ENCODE measurements at places on chromosomes 3 and 15.

DNA sequence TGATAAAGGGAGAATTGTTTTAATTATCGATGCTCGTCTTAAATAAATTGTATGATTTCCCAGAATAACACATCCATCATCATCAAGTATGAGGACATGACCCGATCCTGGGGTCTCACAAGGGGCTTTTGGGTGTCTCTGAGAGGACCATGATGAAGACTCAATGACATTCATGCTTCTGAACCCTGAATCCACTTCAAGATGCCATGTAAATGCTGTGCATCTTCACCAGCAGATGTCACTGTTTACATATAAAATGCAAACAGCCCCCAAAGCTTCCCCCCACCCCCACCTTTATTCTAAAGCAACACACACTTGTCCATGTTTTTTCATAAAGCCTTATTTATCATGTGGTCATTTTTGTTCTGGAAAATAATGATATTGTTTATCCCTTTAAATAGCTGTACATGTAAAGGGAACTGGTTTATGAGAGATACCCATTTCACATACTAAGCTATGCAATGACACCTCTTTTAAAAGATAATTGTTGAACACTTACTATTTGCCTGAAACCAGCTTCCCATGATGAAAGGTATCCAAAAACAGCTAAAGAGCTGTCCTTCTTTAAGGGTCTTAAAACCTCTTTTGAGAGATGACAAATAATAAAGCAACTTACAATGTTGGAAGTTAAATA lies 69.7 kb upstream of the UBE3A start:
- no peak for DNase-seq

GRCh38 chr3:172084871-172085556 lies 45.6 kb downstream of the FNDC3B start:
- DNase-seq: no peak

- DNase-seq: no peak
Measured at GRCh38 chr15:74175271-74176191, 2.0 kb downstream of the ISLR start.

- peak; percentile 49 for DNase-seq
Measured at GRCh38 chr3:71955240-71956068, 170.5 kb upstream of the PROK2 start.

DNA sequence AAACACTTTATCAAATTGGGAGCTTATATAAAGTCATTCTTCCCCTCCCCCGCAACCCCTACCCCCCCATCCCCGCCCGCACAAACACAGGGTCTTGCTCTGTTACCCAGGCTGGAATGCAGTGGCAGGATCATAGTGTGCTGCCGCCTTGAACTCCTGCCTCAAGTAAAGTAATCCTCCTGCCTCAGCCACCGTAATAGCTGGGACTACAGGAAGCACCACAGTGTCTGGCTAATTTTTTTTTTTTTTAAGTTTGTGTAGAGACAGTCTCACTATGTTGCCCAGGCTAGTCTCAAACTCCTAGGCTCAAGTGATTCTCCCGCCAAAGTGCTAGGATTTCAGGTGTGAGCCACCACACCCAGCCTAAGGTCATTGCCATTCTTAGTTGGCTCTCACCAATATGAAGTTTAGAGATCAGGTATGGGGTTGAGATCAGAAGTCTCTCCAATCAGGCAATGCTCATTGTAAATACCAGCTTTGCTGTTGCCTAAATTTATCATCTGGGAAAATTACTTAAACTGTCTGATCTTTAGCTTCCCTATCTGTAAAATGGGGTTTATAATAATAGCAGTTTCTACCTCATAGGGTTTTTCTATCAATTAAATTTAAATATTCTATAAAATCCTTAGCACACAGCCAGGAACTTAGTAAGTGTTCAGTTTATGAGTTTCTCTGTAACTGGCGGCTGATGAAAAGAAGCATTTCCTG lies 60.3 kb downstream of the TGFBR2 start:
- DNase-seq: no peak

DNA sequence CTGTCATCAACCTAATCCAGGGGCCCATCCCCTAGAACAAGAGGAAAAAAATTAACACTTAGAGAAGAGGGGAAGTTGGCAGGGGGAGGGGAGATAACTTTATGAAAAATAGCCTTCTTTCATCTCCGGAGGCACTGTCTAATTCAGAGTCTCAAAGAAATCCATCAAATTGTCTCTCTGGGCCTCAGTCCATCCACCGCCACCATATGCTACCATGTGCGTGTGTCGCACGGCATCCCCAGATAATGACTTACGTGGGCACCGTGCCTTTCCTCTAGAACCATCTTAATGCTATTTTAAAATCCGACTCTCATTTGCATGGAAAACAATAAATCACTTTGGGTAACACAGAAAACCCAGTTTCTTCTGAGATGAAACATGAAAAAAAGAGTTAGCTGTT lies 619.7 kb downstream of the FHIT start:
- no peak for DNase-seq

DNA sequence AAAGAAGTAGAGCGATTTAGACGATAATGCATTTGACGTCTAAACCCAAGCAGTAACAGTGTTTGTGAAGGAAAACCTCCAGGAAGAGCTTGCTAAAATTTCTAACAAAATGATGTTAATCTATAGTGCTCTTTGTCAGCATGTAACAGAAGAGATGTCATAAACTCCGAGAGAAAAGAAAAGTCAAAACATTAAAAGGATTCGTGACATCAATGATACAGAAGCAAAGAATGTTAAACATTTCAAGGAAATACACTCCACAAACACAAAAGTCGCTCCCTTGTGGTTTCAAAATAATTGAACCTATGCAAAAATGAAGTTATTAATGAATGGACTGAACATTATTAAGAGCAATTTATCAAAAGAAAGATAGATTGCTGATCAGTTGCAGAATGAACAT lies 27.9 kb downstream of the AADAC start:
- no peak for DNase-seq

GRCh38 chr15:86735247-86736040 lies 655.8 kb downstream of the AGBL1 start:
- no peak for DNase-seq

- DNase-seq: no peak
Measured at GRCh38 chr3:118909763-118910162, 124.9 kb downstream of the IGSF11 start.

GRCh38 chr15:65837301-65838294 lies 31.7 kb upstream of the RAB11A start:
- no peak for DNase-seq
